Stimulated activated CD8-positive, alpha-beta memory T cell treated with anti-CD3 and anti-CD28 coated beads, Interleukin-4, amount 100 ng/mL, for 1 hour (primary cell): ENCODE measurements at places on chromosomes 12 and 14.

DNA sequence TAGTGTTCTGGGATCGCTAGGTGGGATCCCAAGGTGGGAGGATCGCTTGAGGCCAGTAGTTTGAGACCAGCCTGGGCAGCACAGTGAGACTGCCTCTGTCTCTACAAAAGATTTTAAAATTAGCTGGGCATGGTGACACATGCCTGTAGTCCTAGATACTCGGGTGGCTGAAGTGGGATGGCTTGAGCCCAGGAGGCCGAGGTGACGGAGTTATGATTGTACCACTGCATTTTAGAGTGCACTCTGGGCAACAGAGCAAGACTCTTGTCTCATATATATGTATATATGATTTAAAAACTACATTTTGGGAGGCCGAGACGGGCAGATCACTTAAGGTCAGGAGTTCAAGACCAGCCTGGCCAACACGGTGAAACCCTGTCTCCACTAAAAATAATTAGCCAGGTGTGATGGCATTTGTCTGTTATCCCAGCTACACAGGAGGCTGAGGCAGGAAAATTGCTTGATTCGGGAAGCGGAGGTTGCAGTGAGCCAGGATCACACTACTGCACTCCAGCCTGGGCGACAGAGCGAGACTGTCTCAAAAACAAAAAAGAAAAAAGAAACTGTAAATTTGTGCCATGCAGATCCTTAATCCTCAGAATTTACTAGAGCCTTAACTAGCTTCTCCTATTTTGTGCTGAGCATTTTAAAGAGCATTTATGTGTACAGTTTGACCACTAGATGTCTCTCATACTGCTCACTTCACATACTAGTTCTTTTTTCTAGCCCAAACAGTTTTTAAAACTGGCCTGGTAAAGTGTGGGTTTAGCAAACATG is 114.8 kb downstream of the MON2 start:
- no peak for DNase-seq

GRCh38 chr12:32334371-32334777 is 65.0 kb upstream of the FGD4 start:
- DNase-seq: no peak

DNA sequence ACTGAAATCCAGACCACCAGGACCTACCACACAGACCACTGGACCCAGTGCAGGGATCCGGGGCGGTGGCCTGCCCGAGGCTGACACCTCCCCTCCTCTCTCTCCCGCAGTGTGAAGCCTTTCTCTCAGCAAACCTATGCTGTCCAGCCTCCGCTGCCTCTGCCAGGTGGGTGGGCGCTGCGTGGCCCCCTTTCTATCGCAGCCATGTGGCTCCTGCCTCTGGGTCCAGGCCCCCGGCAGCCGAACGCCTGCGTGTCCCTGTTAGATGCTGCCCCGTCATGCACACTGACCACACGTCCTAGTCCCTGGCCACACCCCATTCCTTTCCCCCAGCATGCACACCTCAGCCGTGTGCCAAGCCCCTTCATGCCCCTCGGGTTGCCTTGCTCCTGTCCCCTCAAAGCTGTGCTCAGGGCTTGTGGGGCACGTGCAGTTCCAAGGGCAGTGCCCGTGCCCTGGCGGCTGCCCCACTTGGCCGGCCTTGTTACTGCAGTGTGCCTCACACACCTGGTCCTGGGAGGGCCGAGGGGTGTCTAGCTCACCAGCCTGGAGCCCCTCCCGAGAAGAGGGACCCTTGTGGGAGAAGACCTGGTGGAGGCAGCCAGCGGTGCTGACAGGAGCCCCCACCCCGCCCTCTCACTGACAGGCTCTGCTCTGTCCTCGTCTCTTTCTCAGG is 58.0 kb upstream of the TSPAN9 start:
- no peak for DNase-seq

GRCh38 chr14:78245238-78245637 is 75.1 kb downstream of the NRXN3 start:
- no peak for DNase-seq

GRCh38 chr14:94043111-94043755 is 17.1 kb downstream of the OTUB2 start:
- no peak for DNase-seq

DNA sequence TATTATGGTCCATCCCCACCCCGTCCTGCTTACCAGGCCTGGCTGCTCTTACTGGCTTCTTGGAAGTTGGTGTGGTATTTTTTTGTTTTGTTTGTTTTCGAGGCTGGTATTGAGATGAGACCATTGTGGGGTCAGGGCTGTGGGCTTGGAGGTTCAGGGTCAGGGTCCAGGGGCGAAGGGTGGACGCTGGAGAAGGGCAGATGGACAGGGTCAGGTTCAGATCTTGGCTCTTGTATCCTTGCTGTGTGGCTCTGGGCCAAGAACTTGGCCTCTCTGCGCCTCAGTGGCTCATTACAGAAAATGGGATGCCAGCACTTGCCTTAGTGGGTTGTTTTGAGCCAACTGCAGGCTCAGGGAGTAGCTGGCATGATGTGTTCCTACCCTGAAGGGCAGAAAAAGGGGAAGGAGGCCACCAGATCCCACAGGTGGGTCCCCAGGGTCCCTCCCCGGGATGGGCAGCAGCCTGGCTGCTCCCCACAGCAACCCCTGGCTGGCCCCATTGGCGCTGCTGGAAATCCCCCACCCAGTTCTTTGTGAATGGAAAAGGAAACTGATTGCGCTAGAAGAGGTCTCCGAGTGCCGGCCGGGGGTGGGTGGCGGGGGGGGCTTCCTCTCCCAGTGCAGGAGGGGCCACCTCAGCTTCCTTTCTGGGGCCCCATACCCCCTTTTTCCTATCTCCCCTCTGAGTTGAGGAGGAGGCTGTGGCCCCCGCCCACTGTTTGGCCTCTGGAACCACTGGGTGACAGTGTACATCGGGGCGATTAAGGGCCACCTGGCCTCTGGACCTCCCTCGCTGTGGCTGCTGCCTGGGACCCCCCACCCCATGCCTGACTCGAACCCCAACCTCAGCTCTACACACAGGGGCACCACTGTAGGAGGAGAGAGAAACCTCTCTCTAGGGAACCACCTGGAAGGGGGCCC is 25.0 kb downstream of the SH2B3 start:
- no peak for DNase-seq

- DNase-seq: no peak
Measured at GRCh38 chr14:79144896-79145295, 974.7 kb downstream of the NRXN3 start.

DNA sequence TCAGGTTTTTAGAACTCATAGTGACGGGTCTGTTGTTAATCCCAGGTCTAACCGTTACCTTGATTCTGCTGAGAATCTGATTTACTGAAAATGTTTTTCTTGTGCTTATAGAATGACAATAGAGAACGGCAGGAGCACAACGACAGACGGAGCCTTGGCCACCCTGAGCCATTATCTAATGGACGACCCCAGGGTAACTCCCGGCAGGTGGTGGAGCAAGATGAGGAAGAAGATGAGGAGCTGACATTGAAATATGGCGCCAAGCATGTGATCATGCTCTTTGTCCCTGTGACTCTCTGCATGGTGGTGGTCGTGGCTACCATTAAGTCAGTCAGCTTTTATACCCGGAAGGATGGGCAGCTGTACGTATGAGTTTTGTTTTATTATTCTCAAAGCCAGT is 34.4 kb downstream of the PSEN1 start:
- DNase-seq: no peak
